ENCODE measurements at places on chromosomes 1 and 21. TPM values are rescaled to one million over a fixed set of nuclear protein-coding genes. Genes with fewer than 3 reads are reported as not detected.

Gene PLXNA2
- 6.7 TPM for polyA plus RNA-seq

Gene LINGO4
- not detected for polyA plus RNA-seq

Gene LMOD1
- 0.01 TPM for polyA plus RNA-seq

Gene FOXD2
- polyA plus RNA-seq = 0.11 TPM

Gene GIPC2
- 0.32 TPM for polyA plus RNA-seq

Gene TACSTD2
- polyA plus RNA-seq = 112 TPM

Data from foreskin keratinocyte (primary cell).